Activated CD4-positive, alpha-beta T cell treated with anti-CD3 and anti-CD28 coated beads, Interleukin-2, amount 10 ng/mL, durations not matched to agents 7 days and 5 days (primary cell): ENCODE measurements at places on chromosomes 11 and 22. TPM values are rescaled to one million over a fixed set of nuclear protein-coding genes. Genes with fewer than 3 reads are reported as not detected.

Gene QSER1
- 18.0 TPM for total RNA-seq

Gene PAX6
- total RNA-seq: not detected

Gene MTA2
- 299 TPM for total RNA-seq

Gene MGAT3
- 12.8 TPM for total RNA-seq

Gene LINC01488
- total RNA-seq: not detected

Gene TBX10
- total RNA-seq: not detected

Gene SLN
- not detected for total RNA-seq

Gene VWA5A
- total RNA-seq: 6.7 TPM

Gene CDC45
- total RNA-seq: 59.5 TPM

Gene CASP5
- total RNA-seq: not detected

Gene RPS3
- 3,099 TPM for total RNA-seq

Gene RCN1
- 16.8 TPM for total RNA-seq

Gene LRRN4CL
- 0.17 TPM for total RNA-seq

Gene C11orf71
- total RNA-seq: 7.4 TPM

Gene HIC2
- total RNA-seq: 5.1 TPM

Gene OR8G1
- total RNA-seq: not detected

Gene CRYBB2
- total RNA-seq: 0.45 TPM

Gene INPP5J
- not detected for total RNA-seq

Gene XRCC6
- total RNA-seq: 283 TPM

Gene RIMBP3C
- not detected for total RNA-seq

Gene SLC15A3
- 4.2 TPM for total RNA-seq

Gene RFPL3
- not detected for total RNA-seq

Gene BIK
- total RNA-seq: 1.9 TPM

Gene CNIH2
- 2.5 TPM for total RNA-seq

Gene PLEKHB1
- total RNA-seq: 12.6 TPM

Gene MB
- total RNA-seq: 0.20 TPM

Gene SCT
- total RNA-seq: not detected

Gene KIAA1671
- 27.0 TPM for total RNA-seq

Gene ST14
- total RNA-seq: not detected

Gene KCTD17
- total RNA-seq: 25.7 TPM

Gene RIMBP3B
- total RNA-seq: 1.1 TPM

Gene DNAJB7
- not detected for total RNA-seq

Gene CARD10
- total RNA-seq: not detected

Gene LRRC32
- total RNA-seq: 0.87 TPM

Gene LRRC4C
- total RNA-seq: not detected

Gene IFITM10
- 1.3 TPM for total RNA-seq

Gene CCDC15
- 7.3 TPM for total RNA-seq

Gene FJX1
- total RNA-seq: 0.17 TPM

Gene APOL4
- 0.54 TPM for total RNA-seq

Gene LDHAL6A
- total RNA-seq: 0.15 TPM

Gene VSIG2
- not detected for total RNA-seq

Gene RIN1
- total RNA-seq: 1.6 TPM

Gene CARNS1
- 1.2 TPM for total RNA-seq

Gene GNG3
- not detected for total RNA-seq

Gene IGSF22
- total RNA-seq: 0.05 TPM

Gene APOA4
- not detected for total RNA-seq

Gene SGSM1
- 0.12 TPM for total RNA-seq

Gene OR4C45
- not detected for total RNA-seq

Gene BDNF
- total RNA-seq: not detected

Gene SYCE3
- 0.87 TPM for total RNA-seq

Gene SERPIND1
- total RNA-seq: not detected

Gene CREBZF
- 55.5 TPM for total RNA-seq

Gene C11orf24
- total RNA-seq: 25.2 TPM

Gene SCN3B
- not detected for total RNA-seq

Gene CEND1
- 0.60 TPM for total RNA-seq
